Midbrain (tissue), 1 donor: ENCODE measurements at places on chromosomes 1 and 21.

DNA sequence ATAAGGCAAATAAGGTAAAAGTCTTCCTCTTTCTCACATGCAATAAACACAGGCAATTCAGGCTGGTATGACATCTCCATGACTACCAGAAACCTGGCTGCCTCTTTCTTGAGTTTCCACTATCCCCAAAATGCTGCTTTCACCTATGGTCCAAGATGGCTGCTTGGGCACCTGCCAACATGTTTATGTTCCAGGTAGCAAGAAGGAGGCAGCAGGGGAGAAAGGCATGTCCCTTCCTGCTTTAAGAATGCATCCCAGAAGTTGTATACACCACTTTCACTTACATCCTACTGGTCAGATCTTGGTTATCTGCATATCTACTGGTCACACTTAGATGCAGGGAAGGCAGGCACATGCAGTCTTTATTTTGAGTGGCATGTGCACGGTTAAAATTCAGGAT, 19.4 kb upstream of the ACOT11 start:
- DNase-seq = no peak

DNA sequence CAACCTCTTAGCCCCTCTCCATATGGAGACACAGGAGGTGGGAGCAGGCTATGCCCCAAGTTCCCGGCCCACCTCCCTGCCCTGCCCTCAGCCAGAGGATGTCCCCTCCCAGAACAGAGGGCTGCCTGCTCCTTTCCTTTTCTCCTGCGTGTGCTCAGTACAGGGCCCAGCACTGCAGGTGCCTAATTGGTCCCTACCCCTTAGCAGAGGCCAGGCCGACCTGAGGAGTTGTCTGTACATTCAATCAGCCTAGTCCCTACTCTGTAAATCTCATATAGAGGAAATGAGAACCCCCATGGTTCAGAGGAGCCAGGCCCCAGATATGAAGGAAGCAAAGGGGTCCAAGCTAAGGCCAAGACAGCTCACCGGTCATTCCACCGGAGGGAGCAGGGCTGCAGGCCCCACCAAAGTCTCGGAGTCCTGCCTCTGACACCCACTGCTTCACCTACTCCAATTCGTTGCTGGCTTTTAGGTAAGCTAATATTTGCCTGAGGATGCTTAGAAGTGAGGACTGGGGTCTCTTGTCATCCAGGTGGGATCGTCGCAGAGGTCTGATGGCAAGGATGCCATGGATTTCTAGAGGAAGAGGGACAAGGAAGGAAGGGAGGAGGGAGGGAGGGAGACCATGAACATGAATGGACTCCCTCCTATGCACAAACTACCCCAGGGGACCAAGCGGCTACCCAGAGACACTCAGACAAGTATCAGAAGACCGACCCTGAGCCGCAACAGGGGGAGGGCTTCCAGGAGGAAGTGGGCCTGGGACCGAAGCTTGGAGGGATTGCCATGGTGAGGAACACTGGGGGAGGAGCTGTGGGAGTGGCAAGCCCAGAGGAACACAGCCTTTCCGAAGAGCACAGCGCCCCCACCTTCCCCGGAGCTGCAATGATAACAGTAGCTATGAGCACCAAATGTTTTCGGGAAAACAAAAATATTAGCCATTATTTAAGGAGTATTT, 30.4 kb upstream of the FOXO6 start:
- DNase-seq = no peak

DNA sequence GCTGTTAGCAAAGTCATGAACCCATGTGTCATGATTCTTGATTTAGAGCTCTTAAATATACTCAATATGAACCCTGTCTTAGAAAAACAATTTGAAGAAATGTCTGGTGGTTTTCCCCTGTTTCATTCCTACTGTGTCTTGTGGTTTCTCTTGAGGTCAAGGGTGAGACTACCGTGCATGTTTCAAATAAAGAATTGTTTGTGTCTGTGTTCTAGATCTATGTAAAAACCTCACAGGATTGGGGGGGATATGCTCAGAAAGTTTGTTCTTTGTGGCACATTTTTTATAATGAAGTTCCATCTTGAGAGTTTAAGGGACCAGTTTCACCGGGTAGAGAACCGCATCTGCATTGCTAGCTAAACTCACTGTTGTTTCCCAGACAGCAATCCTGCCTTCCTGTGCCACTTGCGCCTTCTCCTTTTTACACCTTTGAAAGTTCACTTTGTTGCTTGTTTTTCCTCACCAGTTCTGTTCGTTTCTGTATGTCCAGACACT, 30.9 kb upstream of the CACYBP start:
- no peak for DNase-seq

DNA sequence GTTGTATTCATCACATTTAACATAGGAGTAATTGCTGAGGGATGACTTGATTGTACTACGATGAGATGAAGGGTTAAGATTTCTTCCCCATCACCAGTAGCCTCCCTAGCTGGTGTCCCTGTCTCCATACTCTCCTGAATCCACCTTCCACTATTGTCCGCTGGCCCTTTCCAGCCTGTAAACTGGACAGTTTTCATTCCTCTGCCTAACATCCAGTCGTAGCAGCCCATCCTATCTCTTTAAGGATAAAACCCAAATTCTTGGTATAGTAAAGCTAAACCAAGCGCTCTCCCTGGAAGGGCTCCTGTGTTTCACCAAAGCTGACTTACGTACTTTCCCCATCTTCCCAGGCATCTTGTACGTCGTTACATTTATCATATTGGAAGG, 670 bp downstream of the COX20 start:
- peak; percentile 52 for DNase-seq
